ENCODE measurements at places on chromosomes 11 and 22.

- peak; percentile 92 for DNase-seq
These were observed at the start of gene LRRC56 for GRCh38 chr11:536841-537621. TSS of gene LRRC56 (plus strand) at chr11:537527. CDS start at chr11:540685, 3,158 bp downstream.

DNA sequence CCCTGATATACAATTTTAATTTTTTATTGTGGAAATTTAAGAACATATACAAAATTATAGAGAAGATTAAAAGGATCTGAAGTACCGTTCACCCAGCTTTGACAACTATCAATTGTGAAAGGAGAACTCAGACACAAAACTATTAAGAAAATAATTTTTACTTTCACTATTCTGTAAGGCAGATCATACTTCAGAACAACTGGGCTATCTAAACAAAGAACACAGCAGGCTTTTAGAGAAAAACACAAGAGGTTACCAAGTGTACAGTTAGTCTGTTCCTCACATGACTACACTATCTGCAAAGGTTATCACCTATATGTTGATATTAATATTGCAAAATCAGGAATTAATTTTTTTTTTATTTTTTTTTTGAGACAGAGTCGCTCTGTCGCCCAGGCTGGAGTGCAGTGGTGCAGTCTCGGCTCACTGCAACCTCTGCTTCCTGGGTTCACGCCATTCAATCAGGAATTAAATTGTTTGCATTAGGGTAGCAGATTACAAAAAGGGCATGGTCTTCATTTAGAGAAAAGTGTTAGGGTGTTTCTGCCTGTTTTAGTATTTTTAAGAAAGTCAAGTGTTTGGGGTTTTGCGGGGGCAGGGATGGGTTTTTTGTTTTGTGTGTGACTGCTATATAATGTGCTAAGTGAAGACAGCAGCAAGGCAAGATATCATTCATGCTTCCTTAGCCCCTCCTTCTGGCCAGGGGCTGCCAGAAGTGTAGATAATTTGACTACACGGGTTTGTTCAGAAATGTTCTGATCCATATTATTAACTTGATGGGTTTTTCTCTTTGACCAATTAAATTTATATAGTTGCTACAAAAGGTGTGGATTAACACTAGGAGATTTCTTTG, 27.6 kb upstream of the SIK2 start:
- no peak for DNase-seq

- DNase-seq: peak; percentile 40
These were observed 908 bp downstream of the TRPM5 start for GRCh38 chr11:2443406-2443805.

- peak; percentile 28 for DNase-seq
These were observed 1.2 kb downstream of the KCNQ1OT1 start for GRCh38 chr11:2698386-2699184.

DNA sequence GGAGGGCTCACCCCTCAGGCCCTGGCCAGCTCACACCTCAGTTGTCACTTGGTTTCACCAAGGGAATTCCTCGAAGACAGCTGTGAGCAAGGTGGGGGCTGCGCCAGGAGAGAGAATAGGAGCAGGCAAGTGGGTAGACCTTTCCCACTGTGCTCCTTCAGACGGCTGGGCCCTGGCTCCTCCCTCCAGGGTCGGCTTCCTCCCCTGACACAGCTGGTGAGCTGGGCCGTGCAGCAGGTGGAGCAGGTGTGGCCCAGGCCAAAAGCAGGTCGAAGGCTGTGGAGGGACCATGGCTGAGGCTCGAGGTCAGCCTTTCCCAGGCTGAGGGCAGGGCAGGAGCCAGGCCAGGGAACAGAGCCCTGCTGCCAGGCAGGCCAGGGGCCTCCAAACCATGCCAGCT, 12.5 kb upstream of the MYRF start:
- no peak for DNase-seq

DNA sequence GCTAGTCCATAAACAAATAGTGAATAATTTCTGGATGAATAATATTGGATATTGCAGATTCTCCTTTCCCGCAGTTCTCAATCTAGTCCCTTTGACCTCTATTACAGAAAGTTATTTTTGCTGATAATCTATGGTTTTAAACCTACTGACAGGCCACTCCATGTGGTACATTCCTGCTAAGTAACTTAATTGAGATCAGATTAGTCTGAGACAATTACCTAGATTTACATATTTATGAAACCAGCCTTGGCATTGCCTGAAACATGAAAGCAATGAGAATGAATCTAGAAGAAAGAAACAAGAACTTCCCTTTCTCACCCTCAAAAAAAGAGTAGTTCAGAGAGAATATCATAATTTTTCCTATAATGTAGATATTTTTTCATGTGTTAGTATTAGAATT, 964.2 kb downstream of the JRKL start:
- DNase-seq: no peak

GRCh38 chr11:59755701-59756557, 753 bp downstream of the STX3 start:
- no peak for DNase-seq

GRCh38 chr11:90845126-90845525, 622.3 kb upstream of the CHORDC1 start:
- DNase-seq: no peak

- DNase-seq: no peak
These were observed 10.4 kb downstream of the RCOR2 start for GRCh38 chr11:63906585-63906984.

DNA sequence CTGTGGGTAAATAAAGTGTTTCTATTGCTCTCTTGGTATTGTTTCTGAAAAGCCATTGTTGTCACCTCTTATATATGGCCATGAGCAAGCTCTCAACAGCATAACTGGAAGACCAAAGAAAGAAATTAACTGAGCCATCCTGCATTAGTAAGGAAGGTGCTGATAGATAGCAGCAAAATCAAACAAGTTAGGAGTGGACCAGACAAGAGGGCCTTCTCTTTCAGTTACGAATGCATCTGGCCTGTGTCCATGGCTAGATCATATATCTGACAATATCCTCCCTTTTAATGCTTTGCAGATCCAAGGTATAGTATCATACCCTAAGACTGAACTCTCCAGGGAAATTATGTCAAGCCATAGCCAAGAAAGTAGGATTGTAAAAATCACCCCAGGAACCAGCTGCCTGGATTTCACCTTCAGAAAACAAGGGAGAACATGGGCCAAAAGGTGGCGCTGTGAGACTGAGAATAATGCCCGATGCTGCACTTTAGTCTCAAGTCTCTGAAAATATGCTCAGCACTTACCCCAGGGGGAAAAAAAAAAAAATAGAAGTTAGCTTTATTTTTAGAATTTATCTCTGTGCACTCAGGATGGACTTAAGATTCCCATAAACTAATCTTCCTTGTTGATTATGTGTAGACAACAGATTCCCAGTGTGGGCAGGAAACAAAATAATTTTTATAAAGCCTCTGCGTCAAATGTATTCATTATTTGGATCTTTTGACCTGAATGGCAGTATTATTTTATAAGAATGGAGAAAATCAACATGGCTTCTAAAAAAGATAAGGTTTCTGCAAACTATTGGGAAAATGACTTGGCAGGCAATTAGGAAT, 415.1 kb downstream of the ETS1 start:
- DNase-seq: no peak

- peak; percentile 93 for DNase-seq
These were observed 703 bp downstream of the POGLUT3 start for GRCh38 chr11:108497317-108498045.

- no peak for DNase-seq
These were observed 13.6 kb downstream of the ZC3H12C start for GRCh38 chr11:110106713-110107274.

DNA sequence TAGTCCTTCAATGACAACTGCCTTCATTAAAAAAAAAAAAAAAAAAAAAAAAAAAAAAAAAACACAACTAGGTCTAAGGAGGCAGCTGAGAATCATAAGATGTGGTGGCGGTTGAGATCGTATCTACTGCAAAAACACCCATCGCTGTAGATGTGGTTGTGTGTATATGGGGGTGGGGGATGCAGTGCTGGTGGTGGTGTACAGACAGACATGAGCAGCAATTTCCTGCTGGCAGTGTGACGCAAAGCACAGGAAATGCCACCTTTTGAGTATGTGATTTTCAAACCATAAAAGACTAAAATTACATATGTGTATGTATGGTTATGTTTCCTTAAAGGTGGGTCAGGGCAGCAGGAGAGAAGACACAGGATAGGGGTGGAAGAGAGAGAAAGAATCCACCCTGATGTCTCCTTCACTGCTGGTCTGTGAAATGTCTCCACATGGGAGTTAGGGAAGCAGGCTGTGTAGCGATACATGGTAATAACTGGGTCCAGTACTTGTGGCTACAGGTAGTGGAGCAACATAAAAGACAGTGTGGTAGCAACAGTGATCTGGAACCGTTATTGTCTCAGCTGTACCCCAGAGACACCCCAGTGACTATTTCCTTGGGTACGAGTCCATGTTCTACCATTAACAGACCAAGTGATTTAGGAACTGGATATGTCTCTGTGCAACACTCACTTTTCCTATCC, 57.9 kb downstream of the SYTL2 start:
- no peak for DNase-seq

- peak; percentile 83 for DNase-seq
These were observed 2.0 kb downstream of the MUS81 start for GRCh38 chr11:65862191-65862735.

DNA sequence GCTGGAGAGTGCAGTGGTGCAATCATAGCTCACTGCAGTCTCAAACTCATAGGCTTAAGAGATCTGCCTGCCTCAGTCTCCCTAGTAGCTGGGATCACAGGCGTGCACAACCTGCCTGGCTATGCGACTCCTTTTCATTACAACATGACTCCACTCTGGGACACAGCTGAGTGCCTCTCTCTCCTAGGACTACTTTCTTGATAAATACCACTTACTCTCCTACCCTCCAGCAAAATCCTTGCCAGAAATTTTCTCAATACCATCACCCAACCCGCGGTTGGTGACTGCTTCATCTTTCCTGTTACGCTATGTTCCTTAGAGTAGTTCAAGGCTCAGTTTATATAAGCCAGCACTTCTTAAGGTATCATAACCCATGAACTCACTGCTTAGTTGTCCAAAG, 26.9 kb downstream of the ARFGAP3 start:
- DNase-seq: no peak

- no peak for DNase-seq
These were observed 10.8 kb upstream of the OR51D1 start for GRCh38 chr11:4626207-4627099.

GRCh38 chr11:125768336-125769046, 10.1 kb downstream of the PATE2 start:
- no peak for DNase-seq

DNA sequence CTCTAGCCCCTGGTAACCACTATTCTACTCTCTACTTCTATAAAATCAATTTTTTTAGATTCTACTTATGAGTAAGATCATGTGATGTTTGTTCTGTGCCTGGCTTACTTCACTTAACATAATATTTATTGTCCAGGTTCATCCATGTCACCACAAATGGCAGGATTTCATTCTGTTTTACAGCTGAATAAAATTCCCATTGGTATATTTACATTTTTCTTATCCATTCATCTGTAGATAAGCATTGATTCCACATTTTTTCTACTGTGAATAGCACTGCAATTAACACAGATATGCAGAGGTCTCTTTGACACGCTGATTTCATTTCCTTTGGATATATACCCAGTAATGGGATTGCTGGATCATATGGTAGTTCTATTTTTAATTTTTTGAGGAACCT, 15.8 kb downstream of the SLC25A17 start:
- DNase-seq: no peak

DNA sequence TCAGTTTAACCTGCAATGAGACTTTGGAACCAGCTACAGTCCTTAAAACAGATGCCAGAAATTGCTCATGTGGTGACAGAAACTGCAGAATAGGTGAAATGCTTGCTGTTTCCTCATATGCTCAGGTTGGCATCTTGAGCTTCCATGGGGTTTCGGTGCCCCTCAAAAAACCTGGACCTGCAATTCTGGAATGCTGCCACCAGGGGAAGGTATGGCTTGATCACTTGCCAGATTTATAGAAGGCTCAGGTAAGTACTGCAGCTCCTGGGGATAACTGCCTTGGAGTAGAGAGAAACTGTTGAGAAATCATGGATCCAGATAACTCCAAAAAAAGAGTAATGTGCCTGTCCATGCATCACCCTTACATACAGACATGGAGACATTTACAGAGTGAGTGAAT, 113.0 kb downstream of the CTTN start:
- DNase-seq: no peak

DNA sequence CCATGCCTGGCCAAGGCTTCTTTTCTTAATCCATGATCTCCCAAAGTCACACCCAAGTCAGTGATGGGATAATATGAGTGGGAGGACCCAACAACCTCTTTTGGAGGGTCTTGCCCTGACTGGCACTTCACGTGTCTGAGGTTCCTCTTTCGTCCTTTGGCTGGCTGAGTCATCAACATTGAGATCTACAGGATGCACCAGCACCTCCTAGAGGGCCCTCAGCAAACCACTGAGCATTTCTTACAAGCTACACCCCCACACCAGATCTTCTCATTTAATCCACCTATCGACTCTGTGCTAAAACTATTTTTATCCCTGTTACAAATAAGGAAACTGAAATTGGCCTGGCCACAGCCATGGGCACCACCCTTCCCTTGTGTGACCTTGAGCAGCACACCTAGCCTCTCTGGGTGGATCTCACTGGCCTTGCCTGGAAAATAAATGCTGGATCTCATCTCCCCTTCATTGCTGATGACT, 63.4 kb downstream of the FLI1 start:
- no peak for DNase-seq

DNA sequence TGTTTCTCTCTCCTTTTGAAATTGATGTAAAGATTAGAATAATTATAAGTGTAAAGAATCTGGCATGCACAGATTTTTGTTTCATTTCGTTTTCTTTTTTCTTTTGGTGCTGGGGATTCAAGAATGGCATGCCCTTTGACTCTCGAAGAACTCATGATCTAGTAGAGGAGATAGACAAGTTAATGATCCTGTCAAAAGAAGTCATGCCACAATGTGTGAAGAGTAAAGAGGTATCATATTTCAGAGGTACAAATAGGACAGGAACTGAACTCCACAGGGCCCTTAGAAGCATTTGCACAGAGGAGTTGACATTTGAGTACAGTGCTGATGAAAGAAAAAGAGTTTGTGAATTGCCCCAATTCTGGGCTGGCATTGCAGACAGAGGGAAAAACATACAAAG, 708.0 kb upstream of the ARHGAP42 start:
- DNase-seq: no peak

DNA sequence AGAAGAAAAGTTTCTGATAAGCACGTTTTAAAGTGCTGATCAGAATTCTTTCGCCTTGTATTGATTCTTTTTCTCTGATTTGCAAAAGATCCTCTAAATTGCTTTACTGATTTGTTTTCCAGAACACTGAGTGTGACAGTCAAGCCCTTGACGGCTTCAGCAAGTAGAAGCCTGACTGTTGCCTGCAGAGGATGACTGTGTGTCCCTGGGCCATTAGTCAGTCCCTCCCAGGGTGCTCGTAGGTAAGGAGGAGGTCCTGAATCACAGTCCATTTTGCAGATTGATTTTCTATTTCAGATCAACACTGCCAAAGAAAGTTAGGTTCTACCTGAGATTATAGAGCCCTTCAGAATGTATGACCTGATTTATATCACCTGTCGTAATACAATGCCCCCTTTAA, 38.6 kb upstream of the POGLUT3 start:
- no peak for DNase-seq

- DNase-seq: no peak
These were observed 6.3 kb upstream of the SYNGR1 start for GRCh38 chr22:39343259-39344045.

- no peak for DNase-seq
These were observed 45.7 kb downstream of the TXN2 start for GRCh38 chr22:36435516-36436415.

All from chondrocyte (in vitro differentiated cells).